ENCODE measurements at places on chromosomes 2 and 18.

DNA sequence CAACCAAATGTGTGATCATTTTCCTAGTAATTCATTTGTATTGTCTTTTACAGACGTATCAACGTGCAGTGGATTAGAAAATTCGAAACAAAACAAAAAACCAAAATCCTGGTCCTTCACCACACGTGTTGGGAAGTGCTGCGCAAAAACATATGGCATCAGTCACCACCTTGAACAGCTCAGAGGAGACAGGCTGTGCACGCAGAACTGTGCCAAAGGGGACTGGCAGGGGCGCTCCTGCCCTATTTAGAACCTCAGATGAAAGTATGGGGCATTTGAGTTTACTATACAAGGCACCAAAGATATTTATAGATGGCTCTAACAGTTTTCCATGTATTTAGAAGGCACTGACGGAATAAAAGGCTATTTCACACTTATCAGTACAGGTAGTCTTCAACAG is 42.3 kb downstream of the NOL10 start:
- no peak for DNase-seq

DNA sequence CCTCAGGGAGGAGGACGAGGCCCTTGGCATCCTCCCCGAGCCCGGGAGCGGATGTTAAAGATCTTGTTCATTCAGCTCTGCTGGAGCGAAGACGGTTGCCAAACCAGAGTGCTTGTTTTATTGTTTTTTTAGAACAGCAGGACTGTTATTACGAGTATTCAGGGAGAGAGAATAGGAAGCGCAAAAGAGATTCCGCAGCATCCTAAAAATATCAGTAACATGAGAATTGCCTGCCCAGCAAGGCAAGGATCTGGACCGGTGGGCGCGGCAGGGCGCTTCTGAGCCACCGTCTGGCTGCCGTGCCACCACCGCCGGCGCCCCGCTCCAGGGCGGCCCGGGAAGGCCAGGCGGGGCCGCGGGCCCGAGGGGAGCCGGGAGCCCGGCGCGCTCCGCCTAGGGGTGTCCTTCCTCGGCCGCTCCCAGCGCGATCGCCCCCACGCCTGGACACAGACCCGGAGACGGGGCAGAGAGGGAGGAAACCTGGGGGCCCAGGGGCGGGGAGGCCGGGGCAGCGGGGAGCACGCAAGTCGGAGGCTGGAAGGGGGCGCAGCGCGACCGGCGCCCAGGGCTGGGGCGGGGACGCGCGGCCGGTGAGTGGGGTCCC is 843 bp downstream of the CYS1 start:
- no peak for DNase-seq

- DNase-seq, result no peak
Observed at GRCh38 chr18:10916865-10917264, 232.5 kb downstream of the PIEZO2 start.

- no peak for DNase-seq
Observed at GRCh38 chr2:65550246-65550645, 117.8 kb upstream of the SPRED2 start.

- DNase-seq, result peak; percentile 23
Observed at GRCh38 chr2:118774458-118775133, 72.9 kb downstream of the EN1 start.

GRCh38 chr18:35782926-35783325 is 189.6 kb upstream of the RMP24 start:
- no peak for DNase-seq

GRCh38 chr2:136531731-136532130 is 233.6 kb upstream of the THSD7B start:
- DNase-seq, result no peak

GRCh38 chr2:106105151-106105922 is 88.8 kb downstream of the UXS1 start:
- DNase-seq, result no peak

- no peak for DNase-seq
Observed at GRCh38 chr2:179790235-179791217, 70.9 kb downstream of the ZNF385B start.

- no peak for DNase-seq
Observed at GRCh38 chr2:205032093-205032551, 486.8 kb downstream of the PARD3B start.

DNA sequence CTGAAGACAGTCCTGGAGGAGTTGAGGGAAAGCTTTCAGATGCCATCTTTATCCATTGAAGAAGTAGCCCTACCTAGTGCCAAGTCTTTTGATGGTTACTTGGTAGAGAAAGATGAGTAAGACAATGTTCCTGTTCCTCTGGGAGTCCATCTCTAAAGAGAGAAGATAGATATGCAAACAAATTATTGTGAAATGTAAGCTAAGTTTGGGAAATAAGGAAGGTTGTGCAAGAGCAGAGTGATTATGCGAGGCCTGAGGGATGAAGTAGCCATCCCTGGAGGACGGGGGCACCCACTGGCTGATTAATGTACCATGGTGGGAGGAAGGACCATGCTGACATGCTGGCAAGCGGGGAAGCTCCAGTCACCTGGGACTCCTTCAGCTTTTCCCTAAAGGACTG is 994 bp upstream of the DTNA start:
- DNase-seq, result no peak

DNA sequence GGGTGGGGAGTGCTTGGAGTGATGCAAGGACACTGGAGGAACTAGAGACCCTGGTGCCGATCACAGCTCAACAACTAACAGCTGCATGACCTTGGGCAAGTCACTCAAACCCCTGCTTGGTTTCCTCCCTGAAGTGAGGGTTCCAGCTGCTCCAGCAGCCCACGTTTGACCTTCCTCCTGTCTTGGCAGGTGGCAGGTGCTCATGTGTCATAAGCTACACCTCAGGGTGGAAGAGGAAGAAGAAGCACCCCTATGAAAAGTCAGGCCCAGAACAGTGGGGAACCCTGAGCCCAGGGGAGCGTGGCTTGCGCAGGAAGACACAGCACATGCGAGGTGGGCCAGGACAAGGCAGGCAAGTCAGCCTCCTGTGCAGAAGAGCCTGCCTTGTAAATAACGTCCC is 42.4 kb downstream of the MRPL35 start:
- DNase-seq, result no peak

All from BE2C (cell line).